Urinary bladder (tissue), 4 donors: ENCODE measurements at places on chromosomes 1 and 21. TPM values are rescaled to one million over a fixed set of nuclear protein-coding genes. Genes with fewer than 3 reads are reported as not detected.

GRCh38 chr1:215523128-215523861 lies 43.8 kb upstream of the KCTD3 start:
- DNase-seq: no peak

DNA sequence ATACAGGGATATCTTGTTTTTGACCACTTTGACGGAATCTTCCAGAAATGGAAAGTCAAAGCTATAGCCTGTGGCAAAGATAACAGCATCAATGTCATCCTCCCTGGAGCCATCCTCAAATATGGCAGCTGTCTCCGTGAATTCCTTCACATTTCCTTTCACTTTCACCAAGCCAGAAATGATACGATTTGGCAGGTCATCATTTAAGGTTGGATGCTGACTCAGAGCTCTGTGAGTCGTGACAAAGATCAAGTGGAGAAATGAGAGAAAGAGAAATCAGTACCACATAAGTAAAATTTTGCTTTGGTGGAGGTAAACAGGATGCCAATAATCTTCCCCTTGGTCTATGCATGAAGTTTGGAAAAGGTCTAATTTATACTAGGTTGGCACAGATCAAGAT lies 23.9 kb downstream of the FMO5 start:
- no peak for DNase-seq

DNA sequence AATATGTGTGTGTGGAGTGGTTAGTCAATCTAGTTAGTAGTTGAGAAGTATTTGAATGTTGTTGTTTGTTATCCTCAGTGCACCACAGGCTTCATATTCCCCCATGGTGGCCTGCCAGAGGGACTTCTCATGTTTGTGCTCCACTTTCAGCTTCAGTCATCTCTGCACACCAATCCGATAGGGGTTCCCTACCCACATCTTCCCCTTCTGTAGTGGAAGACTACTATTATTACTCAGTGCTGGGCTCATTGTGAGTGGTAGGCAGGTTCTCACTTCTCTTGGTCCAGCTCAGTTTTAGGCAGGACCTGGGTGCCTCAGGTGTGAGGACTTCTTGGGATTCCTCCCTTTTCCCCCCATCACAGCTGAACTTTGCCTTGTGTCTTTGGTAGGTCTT lies 14.2 kb downstream of the MT1HL1 start:
- no peak for DNase-seq

GRCh38 chr1:8796812-8797211 lies 20.6 kb downstream of the RERE start:
- DNase-seq: no peak

The IQCC gene
- 3.2 TPM for total RNA-seq

- DNase-seq: no peak
Observed at GRCh38 chr21:45381036-45381787, 23.8 kb upstream of the COL18A1 start.

DNA sequence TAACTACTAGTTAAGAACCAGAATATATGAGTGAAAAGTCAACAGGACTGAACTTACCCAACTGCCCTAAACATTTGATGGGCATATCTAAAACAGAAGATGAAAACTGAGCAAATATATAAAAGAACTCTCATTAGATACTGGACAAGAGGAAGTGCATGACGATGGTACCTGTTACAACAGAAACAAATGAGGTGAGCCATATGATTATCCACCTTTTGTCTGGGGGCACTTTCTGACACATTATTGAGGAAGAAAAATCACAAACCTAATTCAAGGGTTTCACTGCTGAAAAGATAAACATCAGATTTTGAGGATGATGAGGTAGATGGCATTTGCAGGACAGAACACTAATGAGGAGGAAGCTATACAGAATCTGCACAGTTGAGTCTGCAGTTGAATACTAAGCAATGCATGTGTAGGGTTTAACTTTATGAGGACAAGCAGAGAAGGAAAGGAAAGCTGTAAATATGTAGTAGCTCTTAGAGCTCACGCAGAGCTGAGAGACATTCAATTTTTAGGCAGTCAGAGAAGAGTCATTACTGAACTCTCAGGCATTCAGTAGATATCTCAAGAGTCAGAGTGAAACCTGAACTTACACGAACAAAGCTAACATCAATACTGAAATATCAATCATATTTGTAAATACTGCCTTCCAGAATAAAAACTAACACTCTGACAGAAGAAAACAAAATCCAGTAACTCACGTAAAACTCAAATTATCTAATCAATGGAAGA lies 262.1 kb downstream of the AKT3 start:
- no peak for DNase-seq

DNA sequence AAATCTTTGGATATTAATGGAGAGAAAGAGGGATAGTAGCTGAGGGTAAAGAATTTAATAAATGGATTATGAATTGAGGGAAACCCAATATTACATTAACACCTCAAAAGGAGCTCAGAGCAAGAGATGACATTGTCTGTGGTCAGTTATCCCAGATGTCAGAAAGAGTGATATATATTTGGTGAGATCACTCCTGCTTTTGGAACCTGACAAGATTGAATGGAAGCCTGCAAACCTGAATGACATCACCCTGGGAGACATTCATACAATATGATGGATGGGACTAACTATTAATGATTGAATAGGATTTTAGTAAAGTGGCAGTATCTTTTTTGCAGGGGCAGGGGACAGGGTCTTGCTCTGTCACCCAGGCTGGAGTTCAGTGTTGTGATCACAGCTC lies 6.8 kb upstream of the IFI6 start:
- no peak for DNase-seq

DNA sequence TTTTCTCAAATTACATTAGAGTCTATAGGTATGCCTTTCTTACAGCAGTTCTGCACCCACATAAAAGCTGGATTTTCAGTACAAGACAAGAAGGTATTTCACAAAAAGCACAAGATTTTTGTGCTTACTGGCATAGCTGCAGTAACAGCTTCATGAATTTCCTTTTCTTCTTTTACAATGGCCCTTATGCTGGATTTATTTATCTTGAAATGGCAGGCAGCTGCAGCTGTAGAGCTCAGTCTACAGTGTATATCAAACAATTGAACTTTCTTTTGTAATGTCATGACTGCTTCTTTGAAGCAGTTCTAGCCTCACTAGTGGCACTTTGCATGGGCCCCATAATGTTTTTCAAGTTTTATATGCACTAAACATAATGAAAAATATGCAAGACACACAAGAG lies 510.2 kb downstream of the KCNT2 start:
- DNase-seq: no peak

DNA sequence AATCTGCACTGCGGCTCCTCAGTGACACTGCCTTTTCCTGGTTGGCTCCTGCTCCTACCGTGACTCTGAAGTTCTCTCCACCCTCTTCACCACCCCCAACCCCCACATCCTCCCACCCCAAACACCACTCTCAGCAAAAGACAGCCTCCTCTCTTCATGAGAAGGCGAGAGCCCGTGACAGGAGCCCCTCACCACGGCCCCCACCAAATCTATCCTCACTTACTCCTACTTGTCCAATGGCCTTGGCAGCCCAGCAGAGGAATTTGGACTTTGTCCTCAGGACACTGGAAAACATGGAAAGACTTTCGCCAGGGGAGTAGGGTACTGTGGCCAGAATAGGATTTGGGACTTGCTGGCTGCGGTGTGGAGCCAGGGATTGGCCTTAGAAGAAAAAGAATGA lies 6.9 kb downstream of the TMEM125 start:
- DNase-seq: no peak

GRCh38 chr21:15080526-15080925 lies 15.7 kb upstream of the NRIP1 start:
- DNase-seq: peak; percentile 43

GRCh38 chr1:34199927-34200326 lies 23.2 kb downstream of the C1orf94 start:
- no peak for DNase-seq

DNA sequence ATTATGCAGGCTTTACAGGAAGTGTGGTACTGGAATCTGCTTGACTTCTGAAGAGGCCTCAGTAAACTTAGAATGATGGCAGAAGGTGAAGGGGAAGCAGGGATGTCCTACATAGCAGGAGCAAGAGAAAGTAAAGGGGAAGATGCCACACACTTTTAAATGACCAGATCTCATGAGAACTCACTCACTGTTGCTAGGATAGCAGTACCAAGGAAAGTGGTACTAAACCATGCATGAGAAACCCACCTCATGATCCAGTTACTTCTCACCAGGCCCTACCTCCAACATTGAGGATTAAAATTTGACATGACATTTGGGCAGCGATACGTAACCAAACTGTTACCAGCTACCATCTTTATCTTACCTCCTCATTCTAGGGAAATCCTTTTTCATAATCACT lies 9.6 kb downstream of the DHX9 start:
- DNase-seq: no peak

DNA sequence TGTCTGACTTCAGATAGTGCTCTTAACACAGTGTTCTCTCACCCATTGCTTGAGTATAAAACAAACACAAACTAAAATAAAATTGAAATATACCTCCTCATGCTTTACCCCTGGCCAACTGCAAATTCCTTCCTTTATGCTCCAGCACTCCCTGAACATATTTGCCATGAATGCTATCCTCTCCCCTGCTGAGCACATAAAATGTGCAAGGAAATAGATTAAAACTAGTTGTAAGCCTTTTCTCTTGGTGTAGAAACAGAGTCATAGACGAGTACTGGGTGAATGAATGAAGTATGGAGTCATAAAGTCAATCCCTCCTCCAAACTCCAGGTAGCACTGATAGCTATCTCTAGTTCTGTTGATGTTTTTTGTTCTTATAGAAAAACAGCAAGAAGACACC lies 2.6 kb downstream of the GPR161 start:
- DNase-seq: no peak

DNA sequence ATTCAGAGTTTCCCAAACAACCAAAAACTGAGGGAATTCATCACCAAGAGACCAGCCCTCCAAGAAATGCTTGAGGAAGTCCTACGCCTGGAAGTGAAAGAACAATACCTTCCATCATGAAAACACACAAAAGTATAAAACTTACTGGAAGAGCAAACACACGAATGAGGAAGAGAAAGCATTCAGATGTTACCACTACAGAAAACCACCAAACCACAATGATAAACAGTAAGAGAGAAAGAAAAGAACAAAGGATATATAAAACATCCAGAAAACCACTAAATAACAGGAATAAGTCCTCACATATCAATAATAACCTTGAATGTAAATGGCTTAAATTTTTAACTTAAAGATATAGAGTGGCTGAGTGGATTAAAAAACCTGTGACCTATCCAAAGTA lies 58.5 kb upstream of the BCL10 start:
- no peak for DNase-seq

The S100A12 gene
- 5.6 TPM for total RNA-seq

DNA sequence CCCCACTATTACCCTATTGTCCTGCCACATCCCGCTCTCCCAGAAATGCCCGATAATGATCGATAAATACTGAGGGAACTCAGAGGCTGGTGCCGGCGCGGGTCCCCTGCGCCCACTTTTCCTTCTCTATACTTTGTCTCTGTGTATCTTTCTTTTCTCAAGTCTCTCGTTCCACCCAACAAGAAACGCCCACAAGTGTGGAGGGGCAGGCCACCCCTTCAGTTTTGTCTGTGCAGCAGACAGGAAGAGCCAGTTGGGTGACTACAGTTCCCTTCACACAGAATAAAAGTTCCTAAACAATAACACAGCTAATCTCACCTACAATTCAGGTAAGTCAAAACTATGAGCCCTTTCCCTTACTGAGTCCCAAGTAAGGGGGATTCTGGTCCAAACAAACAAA lies 423.7 kb downstream of the SMYD3 start:
- DNase-seq: no peak
